ENCODE measurements at places on chromosomes 1 and 21.

DNA sequence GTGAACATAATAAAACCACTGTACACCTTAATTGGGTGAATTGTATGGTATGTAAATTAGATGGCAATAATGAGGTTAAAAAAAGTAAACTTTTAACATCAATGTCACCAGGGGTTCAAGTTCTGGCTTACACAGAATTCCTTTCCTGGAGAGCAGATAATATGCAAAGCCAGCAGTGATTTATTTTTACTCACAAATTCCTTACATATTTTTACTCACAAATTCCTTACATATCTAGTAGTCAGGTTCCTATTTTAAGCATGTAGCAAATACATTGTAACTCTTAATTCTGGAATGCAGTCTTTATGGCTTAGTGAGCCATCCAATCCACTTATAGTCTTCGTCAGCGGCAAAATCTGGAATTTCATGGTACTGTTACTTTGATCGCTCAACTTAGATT lies 1.3 kb upstream of the UBE4B start:
- DNase-seq: no peak

DNA sequence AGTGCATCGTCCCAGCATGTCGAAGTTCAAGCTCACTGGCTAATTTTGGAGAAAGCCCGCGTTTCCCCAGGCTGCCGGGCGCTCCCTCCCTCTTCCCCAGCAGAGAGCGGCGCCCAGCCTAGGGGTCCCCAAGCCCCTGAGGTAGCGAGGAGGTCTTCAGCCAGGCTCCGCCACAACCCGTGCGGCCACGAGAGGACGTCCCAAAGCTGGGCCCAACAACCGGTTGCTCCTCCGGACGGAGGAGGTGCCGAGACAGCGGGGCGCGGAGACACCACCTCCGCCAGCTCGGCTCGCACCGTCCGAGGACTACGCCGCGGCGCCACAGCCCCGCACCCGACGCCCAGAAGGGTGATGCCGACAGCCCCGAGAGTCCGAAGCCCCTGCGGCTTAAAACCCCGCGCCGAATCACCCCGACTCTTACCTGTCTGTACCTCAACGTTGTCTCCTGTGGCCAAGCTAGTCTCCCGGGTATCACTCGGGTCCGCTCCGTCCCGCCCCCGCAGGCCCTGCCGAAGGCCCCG lies at the start of gene DENND2C:
DENND2C (minus strand) TSS at position 488 of the 521 bp plus-strand sequence. CDS start 44,065 bp downstream, outside the sequence.
- DNase-seq: no peak

GRCh38 chr1:203342192-203342940 lies 8.6 kb downstream of the FMOD start:
- DNase-seq: no peak

DNA sequence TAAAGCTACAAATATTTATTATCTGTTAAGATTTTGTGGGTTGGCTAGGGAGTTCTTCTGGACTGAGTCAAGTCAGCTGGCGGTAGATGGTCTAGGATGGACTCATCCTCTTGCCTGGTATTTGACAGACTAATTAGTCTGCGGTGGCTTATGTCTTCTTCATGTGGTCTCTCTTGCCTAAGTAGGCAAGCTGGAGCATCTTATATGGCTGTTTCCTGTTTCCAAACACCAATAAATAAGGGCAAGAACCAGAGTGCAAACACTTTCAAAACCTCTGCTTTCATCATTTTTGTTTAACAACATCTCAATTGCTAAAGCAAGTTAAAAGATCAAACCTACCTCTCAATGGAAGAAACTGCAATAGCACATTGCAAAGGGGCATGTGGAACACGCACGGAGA lies 484.8 kb downstream of the PTPRC start:
- no peak for DNase-seq

Data from esophagus muscularis mucosa (tissue), 4 donors.